Right lobe of liver (tissue), 6 donors: ENCODE measurements at places on chromosomes 13 and 19.

DNA sequence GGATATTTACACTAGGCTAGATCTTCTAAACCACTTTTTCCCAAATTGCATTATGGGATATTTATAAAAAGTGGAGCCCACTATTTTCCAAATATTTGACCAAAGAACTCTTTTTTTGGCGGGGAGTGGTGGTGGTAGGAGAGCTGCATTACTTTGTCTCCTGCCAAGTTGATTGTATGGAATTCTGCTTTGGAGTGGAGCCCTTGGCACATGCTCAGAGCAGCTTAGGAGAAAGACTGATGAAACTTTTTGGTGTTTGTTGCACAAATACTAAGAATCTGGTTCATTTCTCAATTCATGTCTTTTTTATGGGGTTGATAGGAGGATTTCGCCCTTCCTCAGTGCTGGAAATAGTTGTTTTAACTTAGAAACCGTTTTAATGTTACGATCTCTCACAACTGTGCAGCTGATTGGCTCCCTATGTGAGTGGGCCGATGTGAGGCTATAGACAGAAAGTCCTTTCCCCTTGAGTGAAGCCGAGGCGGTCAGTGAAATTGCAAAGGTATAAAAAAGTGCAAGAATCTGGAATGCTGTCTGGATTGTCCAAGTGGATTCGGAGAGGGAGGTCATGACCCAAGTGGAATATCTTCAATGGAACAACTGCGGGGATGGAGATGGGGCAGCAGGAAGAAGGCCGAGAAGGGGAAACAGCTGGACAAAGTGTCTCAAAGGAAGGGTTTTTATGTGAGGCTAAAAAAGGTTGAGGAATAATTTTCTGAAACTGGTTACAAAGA is 415.9 kb downstream of the FGF9 start:
- DNase-seq = no peak

- peak; percentile 73 for DNase-seq
Observed at GRCh38 chr19:38361633-38362075, 12.7 kb upstream of the PSMD8 start.

- DNase-seq = no peak
Observed at GRCh38 chr13:51000571-51001260, 91.1 kb downstream of the RNASEH2B start.

- DNase-seq = no peak
Observed at GRCh38 chr19:41999071-41999877, 5.2 kb upstream of the ATP1A3 start.

- no peak for DNase-seq
Observed at GRCh38 chr19:2044709-2045500, 6.1 kb downstream of the MKNK2 start.

- DNase-seq = no peak
Observed at GRCh38 chr13:77535448-77535847, at the start of gene SCEL. TSS of gene SCEL (plus strand) at chr13:77535706. CDS start at chr13:77555876, 20,170 bp downstream.

GRCh38 chr13:113768018-113768905 is 9.2 kb downstream of the TMEM255B start:
- no peak for DNase-seq

GRCh38 chr13:40187841-40188591 is 478.4 kb downstream of the FOXO1 start:
- no peak for DNase-seq

DNA sequence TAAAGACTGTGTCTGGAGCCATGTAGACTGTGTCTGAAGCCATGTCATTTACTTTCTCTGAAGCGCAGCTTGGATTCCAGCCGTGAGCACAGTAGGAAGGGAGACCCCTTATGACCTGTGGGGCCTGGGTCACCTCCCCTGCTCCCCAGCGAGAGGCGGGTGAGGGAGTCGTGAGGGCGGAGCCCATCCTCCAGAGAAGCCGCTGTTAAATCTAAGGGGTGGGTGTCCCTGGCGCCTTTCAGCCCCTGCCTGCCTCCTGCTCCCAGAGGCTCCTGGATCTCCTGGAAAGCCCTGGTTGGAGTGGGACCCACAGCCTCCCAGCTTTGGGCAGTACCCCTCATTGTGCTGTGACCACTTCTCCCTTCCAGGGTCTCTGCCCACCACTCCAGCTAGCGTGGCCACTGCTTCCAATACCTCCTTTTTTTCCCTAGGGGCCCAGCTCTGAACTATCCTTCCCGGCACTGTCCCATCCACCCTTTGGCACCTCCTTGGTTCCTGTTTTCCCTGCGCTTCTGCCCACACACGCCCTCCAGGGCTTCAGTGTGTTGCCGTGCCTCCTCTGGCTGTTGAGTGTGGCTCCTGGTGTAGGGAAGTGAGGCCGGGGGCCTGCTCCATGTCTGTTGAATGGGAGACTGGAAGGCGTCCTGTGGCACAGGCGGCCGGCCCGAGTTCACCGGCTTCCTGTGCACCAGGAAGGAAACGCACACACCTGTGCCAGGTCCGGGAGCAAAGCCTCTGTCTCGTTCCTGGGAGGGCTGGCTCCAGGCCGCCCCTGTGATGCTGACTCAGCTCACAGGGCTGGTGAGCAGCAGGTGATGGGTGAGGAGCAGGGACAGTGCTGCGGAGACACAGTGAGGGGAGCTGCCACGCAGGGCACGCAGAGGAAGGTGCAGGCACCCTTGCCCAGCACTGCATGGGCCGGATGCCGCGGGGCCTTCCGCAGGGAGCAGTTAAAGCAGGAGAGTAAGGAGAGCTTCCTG is 29.4 kb downstream of the ATP4B start:
- peak; percentile 33 for DNase-seq
